ENCODE measurements at places on chromosomes 1 and 21.

- DNase-seq: no peak
Measured at GRCh38 chr1:100622037-100622436, 84.1 kb downstream of the GPR88 start.

- no peak for DNase-seq
Measured at GRCh38 chr1:171635661-171636060, 13.6 kb downstream of the MYOCOS start.

GRCh38 chr1:68211761-68212380 lies 20.5 kb downstream of the WLS start:
- no peak for DNase-seq

- DNase-seq: no peak
Measured at GRCh38 chr1:222229672-222230312, 318.1 kb downstream of the HHIPL2 start.

GRCh38 chr1:161082483-161082882 lies 6.9 kb downstream of the NECTIN4 start:
- DNase-seq: no peak

DNA sequence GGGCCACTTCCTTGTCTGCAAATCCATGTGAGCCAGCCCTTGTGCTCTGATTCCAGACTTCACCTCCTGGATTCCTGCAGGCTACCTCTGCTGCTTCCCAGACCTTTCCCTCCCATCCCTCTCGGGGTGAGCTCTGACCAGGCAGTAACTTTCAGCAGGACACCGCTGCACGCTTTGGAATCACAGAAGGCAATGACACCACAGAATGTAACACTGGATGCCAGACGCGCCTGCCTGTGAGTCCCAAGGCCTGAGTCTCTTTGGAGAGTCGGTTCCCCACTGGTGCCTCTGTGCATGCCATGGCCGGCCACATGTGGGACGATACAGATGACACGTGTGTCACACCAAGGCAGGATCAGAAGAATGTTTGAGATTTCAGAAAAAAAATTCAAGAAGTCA lies 89.7 kb upstream of the ERRFI1 start:
- DNase-seq: no peak

DNA sequence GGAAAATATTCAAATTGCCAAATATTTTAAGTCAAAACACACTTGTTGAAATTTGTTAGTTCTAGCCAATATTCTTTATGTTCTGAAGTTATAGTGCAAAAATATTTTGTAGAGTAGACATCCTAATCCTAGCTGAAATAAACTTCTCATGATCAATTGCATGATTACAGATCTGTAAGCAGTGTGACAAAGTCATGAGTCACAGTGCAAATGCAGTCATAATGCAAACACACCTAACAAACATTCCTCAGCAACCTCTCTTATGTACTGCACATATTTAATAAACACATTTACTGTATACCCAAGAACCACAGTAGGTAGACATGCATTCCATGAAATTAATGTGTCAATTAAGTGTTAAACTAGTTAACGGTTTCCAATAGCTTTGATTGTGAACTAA lies 1857.4 kb downstream of the NCAM2 start:
- no peak for DNase-seq

DNA sequence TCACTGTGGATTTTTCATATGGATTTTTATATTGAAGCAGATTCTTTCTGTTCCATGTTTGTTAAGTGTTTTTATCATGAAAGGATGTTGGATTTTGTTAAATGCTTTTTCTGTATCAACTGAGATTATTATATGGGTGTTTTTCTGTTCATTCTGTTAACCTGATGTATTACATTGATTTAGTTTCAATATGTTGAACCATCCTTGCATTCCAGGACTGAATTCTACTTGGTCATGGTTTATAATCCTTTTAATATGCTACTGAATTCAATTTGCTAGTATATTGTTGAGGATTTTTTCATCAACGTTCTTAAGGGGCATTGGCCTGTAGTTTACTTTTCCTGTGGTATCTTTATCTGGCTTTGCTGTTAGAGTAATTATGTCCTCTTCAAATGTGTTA lies 55.8 kb downstream of the CCDC30 start:
- no peak for DNase-seq

DNA sequence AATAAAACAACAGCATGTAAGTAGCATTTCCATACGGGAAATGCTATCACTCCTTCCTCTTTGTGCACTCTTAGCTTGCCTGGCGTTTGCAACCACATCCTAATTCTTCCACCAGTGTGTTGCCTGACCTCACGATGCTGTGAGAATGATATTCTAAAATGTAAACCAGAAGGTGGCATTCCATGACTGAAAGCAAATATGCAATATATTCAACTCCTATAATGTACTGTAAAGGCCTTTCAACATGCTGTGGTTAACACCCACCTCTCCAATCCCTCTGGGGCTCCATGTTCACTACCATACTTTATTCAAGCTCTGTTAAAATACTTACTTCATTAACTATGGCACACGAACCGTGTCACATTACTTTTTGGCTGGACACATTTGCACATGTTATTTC lies 420.6 kb upstream of the DEPDC1 start:
- DNase-seq: no peak

Measured in hippocampal formation (tissue), 2 donors.